ENCODE measurements at places on chromosomes 7 and 10. TPM values are rescaled to one million over a fixed set of nuclear protein-coding genes. Genes with fewer than 3 reads are reported as not detected.

RAMP3 gene
- total RNA-seq: not detected

DNA sequence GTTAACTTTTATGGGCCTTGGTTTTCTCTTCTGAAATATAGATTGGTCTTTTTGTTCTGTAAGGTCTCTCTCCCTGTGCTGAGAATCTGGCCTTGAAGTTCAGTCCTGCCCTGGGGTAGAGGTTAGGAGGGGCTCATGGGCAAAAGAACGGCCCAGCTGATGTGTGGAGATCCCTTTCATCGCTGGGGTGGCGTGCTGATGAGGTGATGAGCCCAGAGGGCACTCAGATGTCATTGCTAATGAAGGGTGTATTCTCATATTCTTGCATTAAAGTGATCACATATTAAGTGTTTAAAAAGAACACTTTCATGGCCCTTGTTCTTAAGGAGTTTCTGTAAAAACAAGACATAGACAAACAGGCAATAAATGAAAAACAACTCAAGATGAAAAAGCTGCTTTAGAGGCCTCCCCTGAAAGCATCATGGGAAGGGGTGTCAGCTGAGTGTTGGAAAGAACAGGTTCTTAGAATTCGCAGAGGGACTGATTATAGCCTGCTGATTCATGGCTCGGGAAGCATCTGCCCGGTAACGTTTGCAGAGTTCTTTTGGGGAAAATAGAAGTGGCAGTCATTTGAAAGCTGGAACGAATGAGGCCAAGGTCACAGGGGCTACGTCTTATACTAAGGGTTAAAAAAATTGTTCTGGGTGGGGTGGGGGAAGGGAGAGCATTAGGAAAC is 72.5 kb upstream of the GPR158 start:
- DNase-seq: no peak

DNA sequence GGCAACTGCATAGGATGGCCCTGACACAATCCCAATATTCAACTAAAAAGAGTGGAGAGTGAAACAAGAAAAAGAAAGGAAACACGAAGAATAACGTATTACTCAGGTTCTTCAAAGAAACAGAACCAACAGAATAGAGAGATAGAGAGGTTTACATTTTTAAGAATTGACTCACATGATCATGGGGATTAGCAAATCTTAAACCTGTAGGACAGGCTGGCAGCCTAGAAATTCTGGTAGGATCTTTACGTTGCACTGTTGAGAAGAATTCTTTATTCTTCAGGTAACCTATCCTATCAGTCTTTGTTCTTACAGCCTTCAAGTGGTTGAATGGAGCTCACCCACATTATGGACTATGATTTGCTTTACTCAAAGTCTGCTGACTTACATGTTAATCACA is 103.9 kb downstream of the AASS start:
- no peak for DNase-seq

DNA sequence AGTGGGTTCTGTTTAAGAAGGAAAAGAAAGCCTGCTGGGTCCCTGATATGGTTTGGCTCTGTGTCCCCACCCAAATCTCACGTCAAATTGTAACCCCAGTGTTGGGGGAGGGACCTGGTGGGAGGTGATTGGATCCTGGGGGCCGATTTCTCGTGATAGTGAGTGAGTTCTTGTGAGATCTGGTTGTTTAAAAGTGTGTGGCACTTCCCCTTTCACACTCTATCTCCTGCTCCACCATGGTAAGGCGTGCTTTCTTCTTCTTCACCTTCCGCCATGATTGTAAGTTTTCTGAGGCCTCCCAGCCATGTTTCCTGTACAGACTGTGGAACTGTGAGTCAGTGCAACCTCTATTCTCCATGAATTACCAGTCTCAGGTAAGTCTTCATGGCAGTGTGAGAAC is 42.6 kb downstream of the INPP5A start:
- DNase-seq: no peak

PDLIM1 gene
- 54.7 TPM for total RNA-seq

DNA sequence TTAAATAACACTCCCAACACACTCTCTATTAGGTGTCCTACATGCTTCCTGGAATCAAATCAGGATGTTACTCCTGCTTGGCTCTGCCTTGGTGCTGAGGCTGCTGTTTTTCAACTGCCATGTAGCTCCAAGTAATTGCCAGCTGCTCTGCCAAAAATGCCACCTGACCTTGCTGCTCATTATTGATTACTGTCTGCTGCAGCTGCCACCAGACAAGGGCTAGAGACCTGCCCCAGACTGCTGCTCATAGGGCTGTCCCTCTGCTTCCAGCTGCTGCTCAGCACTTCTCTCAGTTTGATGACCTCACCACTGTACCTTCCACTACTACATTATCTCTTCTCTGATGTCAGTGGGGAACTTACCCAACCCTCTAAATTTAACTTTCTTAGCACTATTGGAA is 102.5 kb downstream of the PCLO start:
- no peak for DNase-seq

ATOH7 gene
- not detected for total RNA-seq

ACBD5 gene
- total RNA-seq: 24.6 TPM

DNA sequence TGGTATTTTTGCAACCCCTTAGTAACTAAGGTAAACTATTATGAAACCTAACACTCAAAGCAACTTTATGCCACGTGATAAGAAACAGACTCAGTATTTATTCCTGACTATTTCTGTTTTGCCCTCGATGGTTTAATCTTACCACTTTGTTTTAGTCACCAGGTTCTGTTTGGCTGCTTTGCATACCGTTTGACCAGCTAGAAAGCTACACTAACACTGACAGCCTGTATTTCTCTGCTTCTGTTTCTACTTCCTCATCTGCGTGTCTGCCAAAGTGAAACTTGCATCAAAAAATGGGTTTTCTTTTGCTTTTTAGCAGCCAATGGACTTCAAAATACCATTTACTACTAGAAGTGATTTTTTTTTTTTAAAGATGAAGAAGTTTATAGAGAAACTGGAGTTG is 802.5 kb downstream of the GRM8 start:
- no peak for DNase-seq

DNA sequence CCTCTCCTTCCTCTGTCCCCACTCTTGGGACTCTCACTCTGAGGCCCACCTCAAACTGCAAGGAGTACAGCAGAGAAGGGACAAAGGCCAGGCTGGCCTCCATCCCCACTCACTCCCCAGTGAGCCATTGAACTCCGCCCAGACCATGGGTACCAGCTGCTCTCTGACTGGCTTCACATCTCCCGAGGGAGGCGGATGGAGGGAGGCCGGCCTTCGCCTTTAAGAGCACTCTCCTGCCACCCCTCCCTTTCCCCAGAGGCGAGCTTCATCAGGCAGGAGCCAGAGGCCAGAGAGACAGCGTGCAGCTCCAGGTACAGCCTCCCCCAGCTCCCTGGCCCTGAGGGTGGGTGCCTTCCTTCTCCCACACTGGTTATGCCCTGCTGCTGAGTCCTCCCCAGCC is 1.8 kb upstream of the LDB3 start:
- no peak for DNase-seq

ZDHHC6 gene
- total RNA-seq: 21.8 TPM

GRCh38 chr10:35912615-35913569 is 270.8 kb upstream of the FZD8 start:
- DNase-seq: peak; percentile 5

GRCh38 chr7:44282601-44283171 is 42.7 kb downstream of the CAMK2B start:
- DNase-seq: no peak

CSTF2T gene
- 24.8 TPM for total RNA-seq

DNA sequence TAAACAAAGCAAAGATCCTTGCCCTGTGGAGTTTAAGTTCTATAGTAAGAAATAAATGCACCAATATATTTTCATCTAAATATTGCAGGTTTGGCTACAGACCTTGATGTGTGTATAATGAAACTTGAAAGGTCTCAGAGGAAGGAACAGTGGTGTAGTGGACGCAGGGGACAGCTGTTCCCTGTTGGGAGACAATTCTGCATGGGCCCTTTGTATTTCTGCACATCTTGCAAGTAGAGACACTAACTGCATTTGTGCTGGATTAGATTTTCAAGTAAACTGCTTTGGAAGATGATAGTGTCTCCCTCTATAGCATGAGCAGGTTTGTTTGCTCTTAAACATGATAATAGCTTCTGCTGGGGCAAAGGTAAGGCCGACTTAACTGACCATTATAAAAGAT is 57.5 kb upstream of the FAM133B start:
- DNase-seq: no peak

SPDYE16 gene
- total RNA-seq: not detected

DDIT4 gene
- 280 TPM for total RNA-seq

GRCh38 chr10:35640474-35640873 is 1.6 kb downstream of the FZD8 start:
- DNase-seq: no peak

BAIAP2L1 gene
- total RNA-seq: 32.5 TPM

GRCh38 chr7:121797657-121798452 is 75.1 kb upstream of the PTPRZ1 start:
- DNase-seq: peak; percentile 35

DNA sequence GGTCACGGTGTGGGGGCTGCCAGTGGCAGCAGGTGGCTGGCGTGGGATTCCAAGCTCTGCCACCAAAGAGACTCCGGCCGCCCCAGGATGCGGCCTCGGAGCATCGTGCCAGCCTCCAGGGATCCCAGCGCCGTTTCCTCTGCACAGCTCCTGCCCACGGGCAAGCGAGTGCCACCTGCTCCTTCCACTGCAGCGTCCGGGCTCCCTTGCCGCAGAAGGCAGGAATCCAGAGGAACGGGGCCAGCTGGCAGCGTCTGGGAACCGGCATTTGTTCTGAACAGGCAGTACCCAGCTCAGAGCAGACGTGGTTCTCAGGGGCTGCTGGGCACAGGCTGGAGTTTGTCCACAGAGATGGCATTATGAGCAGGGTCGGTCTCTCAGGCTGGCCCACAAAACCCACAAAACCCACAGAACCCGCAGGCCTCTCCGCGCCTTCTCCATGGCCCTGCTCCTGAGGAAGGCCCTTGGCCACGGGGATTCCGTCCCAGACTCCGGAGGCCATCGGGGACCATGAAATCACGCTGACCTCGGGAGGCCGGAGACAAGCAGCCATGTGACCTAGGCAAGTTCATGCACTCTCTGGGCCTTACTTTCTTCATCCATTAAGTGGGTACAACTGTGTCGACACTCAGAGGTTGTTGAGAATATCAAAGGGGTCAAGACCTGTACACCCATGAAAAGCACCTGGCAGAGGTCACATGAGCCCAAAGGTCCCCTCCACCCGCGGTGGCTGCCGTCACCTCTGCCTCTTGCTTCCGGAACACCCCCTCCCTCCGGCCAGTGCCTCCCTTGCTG is 72.1 kb upstream of the TNRC18 start:
- no peak for DNase-seq

DNA sequence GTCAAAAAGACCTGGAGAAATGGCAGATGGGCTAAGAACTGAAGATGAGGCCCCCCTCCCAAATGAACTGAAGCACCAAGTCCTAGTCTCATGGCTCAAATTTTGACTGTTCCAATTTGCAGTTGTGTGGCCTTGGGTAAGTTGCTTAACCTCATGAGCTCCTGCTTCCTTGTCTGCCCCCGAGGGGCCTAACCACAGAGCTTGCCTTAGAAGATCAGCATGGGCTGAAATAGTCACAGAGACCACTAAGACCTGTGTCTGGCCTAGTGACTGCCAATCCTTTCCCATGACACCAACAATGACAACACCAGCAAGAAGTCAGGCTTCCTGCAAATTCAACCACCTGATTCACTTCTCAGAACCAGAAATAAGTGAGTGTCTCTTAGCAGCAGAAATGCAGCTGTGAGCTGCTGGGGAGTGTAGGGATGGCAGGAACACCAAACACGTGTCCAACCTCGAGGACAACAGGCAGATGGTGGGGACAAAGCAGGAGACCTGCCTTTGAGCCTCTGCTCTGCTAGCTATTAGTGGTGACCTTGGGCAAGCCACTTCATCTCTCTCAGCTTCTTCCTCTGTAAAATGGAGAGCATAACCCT is 23.7 kb downstream of the CRHR2 start:
- DNase-seq: no peak

PSMC2 gene
- 110 TPM for total RNA-seq

DNA sequence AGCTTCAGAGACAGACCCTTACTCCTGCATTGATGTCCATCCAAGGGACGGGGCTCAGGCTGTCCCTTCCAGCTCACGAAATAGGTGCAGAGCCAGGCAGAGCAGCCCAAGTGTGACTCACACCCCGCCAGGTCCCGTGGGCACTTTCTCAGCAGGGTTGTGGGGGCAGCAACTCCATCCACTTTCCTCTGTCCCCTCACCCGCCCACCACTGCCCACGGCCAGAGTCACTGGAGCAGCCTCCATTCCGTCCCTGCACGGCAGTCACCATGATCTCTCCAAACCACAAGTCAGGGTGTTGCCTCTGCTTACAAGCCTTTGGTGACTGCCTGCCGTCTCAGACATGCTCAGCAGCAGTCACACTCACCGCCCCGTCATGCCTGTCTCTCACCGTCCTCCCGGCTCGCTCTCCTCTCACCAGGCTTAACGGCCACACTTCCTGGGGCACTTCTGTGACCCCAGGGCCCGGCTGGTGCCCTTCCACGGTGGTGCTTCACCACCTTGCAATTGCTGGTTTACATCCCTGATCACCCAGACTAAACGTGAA is 39.3 kb downstream of the CALML3 start:
- no peak for DNase-seq

- DNase-seq: no peak
Measured at GRCh38 chr10:61882621-61883370, 18.7 kb upstream of the ARID5B start.

GRCh38 chr7:100017300-100017699 is 1.9 kb downstream of the ZKSCAN1 start:
- no peak for DNase-seq

DNA sequence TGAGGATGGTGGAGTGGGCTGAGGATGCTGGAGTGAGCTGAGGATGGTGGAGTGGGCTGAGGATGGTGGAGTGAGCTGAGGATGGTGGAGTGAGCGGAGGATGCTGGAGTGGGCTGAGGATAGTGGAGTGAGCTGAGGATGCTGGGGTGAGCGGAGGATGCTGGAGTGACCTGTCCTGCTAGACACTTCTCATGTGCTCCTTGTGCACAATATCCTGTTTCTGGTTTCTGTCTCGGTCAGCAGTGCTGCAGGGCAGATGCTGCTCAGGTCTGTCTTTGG is 29.2 kb downstream of the ANXA8 start:
- no peak for DNase-seq

DNA sequence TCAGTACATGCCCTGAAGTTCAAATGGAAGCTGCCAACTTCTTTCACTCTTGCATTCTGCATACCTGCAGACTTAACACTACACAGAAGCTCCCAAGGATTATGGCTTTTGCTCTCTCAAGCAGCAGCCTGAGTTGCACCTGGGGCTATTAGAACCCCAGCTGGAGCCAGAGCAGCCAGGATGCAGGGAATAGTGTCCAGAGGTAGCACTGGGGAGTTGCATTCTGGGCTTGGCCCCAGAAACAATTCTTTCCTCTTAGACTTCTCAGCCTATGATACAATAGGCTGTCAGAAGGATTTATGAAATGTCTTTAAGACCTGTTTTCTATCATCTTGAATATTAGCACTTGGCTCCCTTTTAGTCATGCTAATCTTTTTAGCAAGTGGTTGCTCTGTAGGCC is 886.7 kb upstream of the GHITM start:
- DNase-seq: no peak

CALHM3 gene
- not detected for total RNA-seq

GRCh38 chr10:71806704-71807556 is 33.6 kb upstream of the VSIR start:
- DNase-seq: no peak
